ENCODE measurements at places on chromosomes 13 and 19.

GRCh38 chr19:35828692-35829301, 16.2 kb upstream of the PRODH2 start:
- DNase-seq = peak; percentile 78

GRCh38 chr13:99361197-99361596, 54.0 kb upstream of the GPR183 start:
- DNase-seq = no peak

GRCh38 chr19:38924388-38924787, 6.2 kb downstream of the SARS2 start:
- DNase-seq = no peak

DNA sequence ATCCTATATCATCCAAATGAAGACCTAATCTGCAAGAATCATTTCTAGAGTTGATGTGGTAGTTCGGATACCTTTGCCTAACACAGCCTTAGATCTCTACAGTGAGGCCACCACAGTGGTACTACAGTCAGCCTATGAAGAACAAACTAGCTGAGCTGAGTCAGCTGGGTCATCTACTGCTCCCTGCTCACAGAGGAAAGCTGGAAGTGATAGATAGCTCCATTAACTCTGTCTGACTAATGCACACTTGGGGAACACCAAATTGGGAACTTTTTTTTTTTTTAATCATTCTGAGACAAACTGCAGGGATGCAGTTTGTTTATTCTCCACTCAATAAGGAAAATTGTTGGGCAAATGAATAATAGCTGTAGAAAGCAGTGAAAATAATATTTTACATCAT, 1160.6 kb downstream of the PCDH9 start:
- DNase-seq = no peak

- DNase-seq = no peak
Observed at GRCh38 chr19:18725841-18726770, 42.6 kb downstream of the CRTC1 start.

GRCh38 chr19:30077851-30078355, 135.9 kb downstream of the URI1 start:
- no peak for DNase-seq

- DNase-seq = peak; percentile 26
Observed at GRCh38 chr19:33390908-33391630, 17.6 kb downstream of the CEBPG start.

DNA sequence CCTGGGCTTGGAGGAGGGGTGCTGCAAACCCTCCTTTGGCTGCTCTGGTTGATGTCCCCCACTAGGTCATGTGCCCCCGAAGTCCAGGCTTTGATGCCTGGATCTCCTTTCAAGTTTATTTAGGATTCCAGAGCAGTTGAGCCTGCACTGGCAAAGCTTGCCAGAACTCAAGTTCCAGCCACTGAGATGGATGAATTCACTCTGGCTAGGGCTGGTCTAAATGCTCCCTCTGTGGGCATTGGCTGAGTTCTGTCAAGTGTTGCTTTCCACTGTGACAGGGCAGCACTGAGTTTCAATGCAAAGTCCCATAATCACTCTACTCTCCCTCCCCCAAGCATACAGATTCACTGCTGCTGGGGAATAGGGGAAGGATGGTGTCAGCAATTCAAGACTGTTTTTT, 17.8 kb upstream of the LMO7 start:
- DNase-seq = no peak

GRCh38 chr19:52601025-52601973, 31.2 kb downstream of the ZNF701 start:
- peak; percentile 95 for DNase-seq

- no peak for DNase-seq
Observed at GRCh38 chr13:106911627-106912026, 343.7 kb upstream of the ARGLU1 start.

- DNase-seq = no peak
Observed at GRCh38 chr19:51326216-51327065, 15.0 kb downstream of the IGLON5 start.

GRCh38 chr19:31290931-31291590, 58.2 kb downstream of the TSHZ3 start:
- DNase-seq = no peak

GRCh38 chr19:309206-309565, 18.0 kb upstream of the PLPP2 start:
- DNase-seq = peak; percentile 13

DNA sequence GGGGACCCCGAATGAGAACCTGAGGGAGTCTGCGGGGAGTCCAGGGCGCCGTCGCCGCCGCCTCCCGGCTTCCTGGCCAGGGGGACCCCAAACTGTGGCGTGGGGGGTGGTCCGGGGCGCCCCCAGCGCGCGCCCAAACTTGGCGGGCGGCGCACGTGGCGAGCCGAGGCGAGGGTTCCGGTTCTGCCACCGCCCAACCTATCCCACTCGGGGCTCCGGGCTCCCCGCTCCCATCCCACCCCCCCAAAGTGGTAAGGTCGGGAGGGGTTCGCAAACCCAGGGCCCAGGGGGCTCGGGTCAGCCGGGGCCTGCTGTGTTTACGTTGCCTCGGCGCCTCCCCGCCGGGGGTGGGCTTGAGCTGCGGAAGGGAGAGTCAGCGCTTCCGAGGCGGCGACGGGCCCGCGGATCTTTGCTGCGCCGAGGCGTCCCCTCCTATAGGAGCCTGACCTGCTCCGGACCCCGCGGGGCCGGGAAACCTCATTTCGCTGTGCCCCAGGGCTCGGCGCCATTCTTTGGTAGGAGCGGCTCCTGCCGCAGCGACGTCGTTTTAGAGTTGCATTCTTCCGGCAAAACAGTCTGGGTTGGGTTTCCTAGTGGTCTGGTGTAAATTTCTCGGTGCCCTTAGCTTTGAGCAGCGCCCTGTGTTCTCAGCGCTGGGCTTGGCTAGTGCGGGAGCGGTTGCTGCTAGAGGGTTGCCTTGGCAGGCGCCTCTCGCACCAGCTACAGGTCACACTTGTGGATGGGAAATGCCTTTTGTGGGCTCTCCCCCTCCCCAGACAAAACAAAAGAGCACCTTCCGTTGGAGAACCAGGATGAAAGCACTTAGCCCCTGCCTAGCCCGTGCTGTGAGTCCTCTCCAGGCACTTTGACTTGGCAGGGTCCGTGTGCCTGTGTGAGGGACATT, 1.2 kb downstream of the DAZAP1 start:
- peak; percentile 65 for DNase-seq

GRCh38 chr13:45500492-45501174, 35.9 kb downstream of the COG3 start:
- DNase-seq = no peak

DNA sequence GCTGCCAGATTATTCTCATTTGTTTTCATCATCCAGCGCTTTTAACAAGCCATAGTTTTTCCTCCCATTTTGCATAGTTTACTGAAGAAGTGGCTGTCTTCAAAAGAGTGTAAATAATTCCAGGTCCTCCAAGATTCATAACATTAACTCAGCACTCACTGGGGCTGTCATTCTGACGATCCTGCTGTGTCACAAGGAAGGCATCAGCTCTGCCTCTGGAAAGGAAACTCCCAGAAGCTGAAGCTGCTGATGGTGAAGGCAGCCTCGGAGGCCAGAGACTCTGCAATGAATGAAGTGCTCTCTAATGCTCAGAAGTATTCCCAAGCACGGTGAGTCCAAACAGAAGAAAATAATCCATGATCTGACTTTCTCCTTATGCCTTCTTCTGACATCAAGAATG, 60.0 kb downstream of the FLT1 start:
- DNase-seq = no peak

- no peak for DNase-seq
Observed at GRCh38 chr13:98289339-98289945, 112.4 kb upstream of the RNF113B start.

DNA sequence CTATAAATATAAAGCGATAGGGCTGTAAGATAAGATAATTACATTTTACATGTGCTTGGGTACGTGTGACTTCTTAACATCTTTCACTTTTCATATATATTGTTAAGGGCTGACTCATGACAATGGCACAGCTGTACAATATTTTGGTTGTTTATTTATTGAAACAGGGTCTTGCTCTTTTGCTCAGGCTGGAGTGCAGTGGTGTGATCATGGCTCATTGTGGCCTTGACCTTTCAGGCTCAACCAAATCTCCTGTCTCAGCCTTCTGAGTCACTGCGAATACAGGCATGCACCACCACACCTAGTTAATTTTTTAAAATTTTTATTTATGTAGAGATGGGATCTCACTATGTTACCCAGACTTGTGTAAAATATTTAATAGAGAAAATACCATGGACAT, 2532.4 kb upstream of the PCDH20 start:
- DNase-seq = no peak

GRCh38 chr13:111640006-111640405, 319.6 kb downstream of the TEX29 start:
- peak; percentile 76 for DNase-seq

DNA sequence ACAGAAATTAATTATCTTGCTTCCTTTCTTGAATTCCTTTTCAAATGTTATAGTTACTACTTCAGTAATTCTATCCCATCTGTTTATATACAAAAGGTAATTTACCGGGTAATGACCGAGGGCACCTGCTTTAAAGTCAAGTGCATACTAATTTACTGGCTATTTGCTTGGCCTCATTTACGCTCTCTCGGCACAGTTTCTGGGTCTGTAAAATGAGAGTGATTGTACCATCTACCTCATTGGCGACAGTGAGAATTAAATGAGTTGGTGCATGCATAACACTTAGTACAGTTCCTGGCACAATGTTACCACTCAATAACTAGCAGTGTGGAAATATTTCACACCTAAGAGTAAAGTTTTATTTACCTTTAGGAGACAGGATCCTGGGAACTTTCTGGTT, 111.6 kb downstream of the GGACT start:
- DNase-seq = no peak

DNA sequence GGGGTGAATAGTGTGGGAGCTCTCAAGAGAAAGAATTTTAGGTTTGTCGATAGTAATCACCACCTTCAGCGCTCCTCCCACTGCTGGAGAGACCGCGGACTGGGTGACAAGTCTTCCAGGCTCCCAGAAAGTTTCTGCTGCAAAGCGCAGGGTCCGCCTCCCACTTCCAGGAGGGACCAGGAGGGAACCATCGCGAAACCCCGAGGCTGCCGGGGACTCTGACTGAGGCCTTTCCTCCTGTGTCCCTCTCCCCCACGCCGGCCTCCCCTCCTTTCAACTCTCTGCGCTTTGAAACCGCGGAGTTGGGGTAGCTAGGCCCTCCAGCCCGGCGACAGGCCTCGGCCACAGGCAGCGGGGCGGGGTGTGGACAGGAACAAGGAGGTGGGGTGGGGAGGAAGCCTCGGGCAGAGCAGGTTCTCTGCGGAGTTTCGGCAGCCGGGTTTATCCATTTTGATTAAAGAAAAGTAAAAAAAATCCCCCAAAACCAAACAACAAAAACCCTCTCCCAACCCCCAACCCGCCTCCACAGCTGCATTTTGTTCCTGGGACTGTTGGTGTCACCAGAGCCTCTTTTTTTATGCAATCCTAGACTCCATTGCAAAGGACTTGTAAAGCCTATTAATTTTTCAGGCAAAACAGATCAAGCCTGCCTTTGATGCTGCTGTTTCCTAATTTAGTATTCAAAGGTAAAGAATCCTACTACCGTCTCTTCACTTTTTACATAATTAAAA, 157.2 kb downstream of the TM9SF2 start:
- peak; percentile 79 for DNase-seq

GRCh38 chr13:43124490-43124889, 101.1 kb downstream of the DNAJC15 start:
- DNase-seq = peak; percentile 41

- no peak for DNase-seq
Observed at GRCh38 chr19:42424712-42425131, 2.5 kb downstream of the LIPE start.

GRCh38 chr13:112253631-112254030, 122.5 kb upstream of the SPACA7 start:
- no peak for DNase-seq

DNA sequence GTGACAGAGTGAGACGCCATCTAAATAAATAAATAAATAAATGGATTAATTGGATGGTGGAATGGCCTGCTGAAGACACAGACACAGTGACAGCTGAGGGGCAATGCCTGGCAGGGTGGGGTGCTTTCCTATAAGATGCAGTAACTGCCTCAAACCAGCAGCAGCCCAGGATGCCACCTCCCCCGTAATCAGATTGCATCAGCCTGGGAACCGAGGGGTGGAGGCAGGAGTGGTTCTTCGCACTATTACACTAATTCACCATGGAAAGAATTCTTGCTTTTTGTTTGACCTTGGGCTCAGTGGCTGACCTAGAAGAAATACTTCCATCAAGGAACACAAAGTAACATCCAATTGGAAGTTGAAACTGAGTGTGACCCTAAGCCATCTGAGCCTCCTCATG, 31.6 kb upstream of the USP12 start:
- no peak for DNase-seq

GRCh38 chr13:43122791-43123190, 99.4 kb downstream of the DNAJC15 start:
- peak; percentile 41 for DNase-seq

- DNase-seq = peak; percentile 65
Observed at GRCh38 chr13:103351035-103351828, 285.0 kb upstream of the SLC10A2 start.

DNA sequence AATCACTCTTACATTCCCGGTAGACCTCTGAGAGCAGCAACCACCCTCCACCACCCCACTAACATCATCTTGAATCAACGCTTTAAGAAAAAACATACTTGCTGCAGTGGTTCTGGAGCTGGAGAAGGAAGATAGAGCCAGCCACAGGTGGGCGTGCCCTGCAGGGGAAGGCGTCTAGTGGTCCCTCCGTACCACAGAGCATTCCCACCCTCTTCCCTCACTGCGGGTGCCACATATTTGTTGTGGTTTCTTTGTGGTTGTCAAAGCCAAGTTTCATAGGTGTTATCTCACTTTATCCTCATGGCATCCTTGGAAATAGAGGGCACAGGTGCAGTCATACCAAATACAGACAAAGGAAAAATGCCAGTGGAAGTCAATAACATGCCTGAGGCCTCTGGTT, 22.2 kb downstream of the COL4A2 start:
- DNase-seq = no peak

DNA sequence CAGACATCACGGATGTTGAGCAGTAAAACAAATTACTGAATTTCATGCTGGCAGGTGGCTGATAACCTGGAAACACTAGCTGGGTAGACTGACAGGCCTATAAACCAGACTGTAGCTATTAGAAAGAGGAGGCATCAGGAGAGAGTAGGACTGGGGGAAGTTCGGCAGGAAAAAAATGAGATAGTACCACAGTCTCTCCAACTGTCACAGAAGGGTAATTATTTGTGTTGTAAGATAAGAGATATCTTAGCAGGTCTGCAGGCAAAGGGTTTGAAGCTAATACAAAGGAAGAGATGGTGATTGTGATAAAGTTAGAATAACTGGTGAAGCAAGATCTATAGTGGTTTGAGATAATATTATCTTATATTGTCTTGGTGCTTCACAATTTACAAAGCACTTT, 41.7 kb downstream of the MIPEP start:
- DNase-seq = no peak

DNA sequence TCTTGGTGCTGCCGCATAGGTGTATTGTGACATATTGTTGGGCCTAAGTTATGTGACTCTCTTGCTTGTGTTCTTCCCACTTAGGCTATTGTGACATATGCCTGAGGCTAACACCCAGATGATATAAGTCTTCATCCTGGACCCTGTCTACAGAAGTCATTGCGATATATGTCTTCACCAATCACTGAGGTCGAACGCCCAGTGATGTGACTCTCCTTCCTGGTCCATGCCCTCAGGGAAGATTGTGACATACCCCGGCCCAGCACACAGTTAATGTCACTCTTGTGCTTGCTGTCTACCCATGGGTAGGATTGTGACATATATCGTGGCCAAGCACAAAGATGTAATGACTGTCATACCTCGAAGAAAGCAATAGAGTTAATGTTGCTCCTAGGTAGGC, 16.9 kb upstream of the ZNF730 start:
- DNase-seq = no peak
